Stimulated activated CD4-positive, alpha-beta T cell treated with anti-CD3 and anti-CD28 coated beads, TNF-alpha, amount 100 ng/mL, for 4 hours (primary cell): ENCODE measurements at places on chromosomes 1 and 21.

- no peak for DNase-seq
Measured at GRCh38 chr1:160049101-160049500, 17.3 kb upstream of the PIGM start.

GRCh38 chr1:155313261-155313660 is 4.6 kb downstream of the FDPS start:
- DNase-seq, result no peak

DNA sequence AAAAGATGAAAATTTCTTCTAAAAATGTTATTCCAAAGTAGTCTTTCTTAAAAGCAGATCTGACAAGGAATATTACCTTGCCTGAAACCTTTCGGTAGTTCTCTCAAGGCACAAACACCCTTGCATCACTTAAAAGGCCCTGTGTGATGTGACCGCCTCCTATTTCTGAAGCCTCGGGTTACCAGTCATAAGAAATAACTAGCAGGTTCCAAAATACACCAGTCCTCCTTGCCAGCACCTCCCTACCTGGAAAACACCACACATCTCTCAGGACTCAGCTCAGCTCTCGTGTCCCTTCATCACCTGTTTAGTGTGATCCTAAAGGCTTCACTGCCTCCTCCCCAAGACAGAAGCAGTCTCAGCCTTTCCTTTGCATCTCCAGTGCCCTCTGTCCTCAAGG is 35.7 kb downstream of the SERBP1 start:
- no peak for DNase-seq

GRCh38 chr1:166836733-166837132 is 2.5 kb upstream of the POGK start:
- no peak for DNase-seq

DNA sequence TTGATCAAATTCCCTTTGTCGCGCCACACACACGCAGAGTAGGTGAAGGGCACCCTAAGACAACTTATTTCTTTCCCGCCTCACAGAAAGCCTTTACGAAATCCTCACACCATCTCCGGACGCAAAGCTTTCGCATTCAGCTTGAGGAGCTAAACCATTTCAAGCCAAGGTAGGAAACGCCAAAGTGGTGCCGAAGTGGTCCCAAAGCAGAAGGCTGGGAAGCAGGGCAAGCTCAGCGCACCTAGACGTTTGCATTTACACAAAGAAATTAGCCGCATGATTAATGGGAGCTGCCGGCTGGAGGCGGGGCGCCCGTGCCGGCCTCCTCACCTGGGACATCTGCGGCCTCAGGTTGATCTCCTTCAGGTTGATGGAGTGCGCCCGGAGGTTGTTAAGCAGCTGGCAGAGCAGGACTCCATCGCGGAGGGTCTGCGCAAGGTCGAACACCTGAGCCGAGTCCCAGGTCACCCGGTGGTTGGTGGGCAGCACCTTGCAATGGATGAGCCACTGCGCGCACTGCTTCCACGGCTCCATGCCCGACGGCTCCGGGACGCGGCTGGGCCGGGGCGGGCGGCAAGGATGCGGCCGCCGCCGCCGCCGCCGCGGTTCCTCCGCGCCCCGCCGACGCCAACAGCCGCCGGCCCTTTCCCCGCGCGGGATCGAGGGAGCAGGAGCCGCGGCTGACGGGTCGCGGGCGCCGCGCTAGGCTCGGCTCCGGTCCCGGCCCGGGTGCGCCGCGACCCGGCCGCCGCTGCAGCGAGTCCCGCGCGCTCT is 457 bp downstream of the VAV3 start:
- peak; percentile 5 for DNase-seq

- no peak for DNase-seq
Measured at GRCh38 chr1:40575336-40575735, 43.9 kb downstream of the ZNF684 start.

DNA sequence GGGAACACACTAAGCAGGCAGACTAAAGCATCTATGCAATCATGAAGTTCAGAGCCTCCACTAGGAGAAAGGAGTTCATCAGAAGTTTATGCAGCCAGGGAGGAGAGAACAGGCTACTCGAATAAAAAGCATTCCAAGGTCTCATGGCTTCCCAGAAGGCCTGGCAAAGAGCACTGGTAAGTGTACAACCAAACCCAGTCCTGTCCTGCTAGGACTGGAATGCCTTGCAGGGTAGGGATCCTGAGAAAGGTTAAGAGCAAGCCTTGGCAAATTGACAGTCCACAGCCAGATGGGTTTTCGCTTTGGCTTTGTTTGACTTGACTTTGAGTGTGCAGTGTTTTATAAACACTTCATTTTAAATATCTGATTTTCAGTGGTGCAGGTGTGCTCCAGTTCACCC is 133.6 kb upstream of the ATP1B1 start:
- no peak for DNase-seq

GRCh38 chr1:211667065-211667617 is 8.3 kb downstream of the NEK2 start:
- DNase-seq, result no peak

DNA sequence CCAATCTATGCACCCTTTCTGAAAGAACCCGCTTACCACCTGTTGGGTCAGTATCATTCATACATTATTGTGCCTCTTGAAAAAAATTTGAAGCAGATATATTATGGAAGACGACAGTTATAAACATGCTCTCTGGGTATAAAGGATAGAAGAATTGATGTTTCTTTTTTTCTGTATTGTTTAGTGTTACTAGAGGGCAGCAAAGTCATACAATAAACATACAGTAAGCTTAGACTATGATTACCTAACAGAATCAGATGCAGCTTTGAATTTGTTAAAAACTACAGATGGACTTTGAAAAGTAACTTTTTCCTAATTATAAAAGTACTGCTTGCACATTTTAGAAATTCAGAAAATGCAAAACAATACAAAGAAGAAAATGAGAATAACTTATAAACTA is 11.1 kb upstream of the PAXBP1 start:
- no peak for DNase-seq

DNA sequence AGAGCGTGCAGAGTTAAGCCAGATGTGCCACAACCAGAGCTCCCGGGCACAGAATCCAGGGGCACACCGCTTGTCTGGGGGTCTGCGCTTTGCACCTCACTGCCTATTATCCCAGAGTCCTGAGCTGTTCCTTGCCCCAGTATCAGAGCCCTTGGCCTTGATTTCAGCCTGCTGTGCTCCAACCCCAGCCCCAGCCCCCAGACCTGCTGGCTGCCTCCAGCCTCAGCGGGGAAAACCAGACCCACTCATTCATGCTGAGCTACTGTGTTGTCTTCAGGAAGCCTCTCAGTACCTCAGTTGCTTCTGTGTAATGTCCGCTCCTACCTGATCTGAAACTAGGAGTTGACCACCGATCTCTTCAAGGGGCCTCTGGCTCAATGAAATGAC is 1.1 kb downstream of the IKBKE start:
- DNase-seq, result no peak

- no peak for DNase-seq
Measured at GRCh38 chr1:165512816-165513215, 31.0 kb upstream of the LRRC52 start.

- no peak for DNase-seq
Measured at GRCh38 chr1:23814016-23814415, 11.2 kb downstream of the HMGCL start.

DNA sequence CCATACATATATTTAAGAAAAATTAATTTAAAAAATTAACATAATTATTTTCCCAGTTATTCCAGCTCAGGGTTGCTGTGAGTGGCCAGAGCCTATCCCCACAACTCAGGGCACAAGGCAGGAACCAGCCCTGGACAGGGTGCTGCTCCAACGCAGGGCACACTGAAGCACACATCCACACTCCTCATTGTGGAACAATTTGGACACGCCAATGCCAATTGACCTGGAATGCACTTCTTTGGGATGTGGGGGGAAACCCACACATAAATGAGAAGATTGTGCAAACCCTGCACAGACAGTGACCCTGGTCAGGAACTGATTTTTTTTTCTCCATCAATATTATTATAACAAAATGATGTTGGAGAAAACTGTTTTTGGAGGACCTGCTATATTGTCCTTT is 23.4 kb downstream of the SAMSN1 start:
- no peak for DNase-seq

DNA sequence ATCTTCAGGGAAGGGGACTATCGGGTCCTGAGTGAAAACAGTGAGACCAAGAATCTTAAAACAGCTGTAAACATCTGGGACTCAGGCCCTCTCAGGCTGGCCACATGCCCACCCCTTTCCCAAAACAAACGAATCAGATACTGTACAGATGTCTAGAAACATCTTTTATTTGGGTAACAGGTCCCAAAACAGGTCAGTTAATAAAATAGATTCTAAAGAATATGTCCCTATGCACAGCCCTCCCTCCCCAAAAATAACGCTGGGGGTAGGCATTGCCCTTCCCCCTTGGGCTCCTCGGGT is 499 bp upstream of the CRTC2 start:
- no peak for DNase-seq

DNA sequence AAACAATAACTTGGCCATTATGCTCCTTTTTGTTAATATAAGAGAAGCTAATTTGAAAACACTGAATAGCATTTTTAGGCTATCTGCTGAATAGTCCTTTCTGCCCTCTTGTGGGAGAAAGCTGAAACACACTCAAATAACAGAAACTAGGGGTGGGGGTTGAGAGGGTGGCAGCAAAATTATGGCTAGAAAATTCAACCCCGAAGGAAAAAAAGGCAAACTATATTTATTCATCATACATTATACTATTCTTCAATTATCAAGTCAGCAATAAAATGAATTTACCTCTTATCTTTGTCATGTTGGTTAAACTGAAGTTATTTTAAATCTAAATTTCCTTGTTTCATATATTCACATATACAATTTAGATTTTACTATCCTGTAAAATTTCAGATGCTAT is 255.9 kb downstream of the FAF1 start:
- no peak for DNase-seq

DNA sequence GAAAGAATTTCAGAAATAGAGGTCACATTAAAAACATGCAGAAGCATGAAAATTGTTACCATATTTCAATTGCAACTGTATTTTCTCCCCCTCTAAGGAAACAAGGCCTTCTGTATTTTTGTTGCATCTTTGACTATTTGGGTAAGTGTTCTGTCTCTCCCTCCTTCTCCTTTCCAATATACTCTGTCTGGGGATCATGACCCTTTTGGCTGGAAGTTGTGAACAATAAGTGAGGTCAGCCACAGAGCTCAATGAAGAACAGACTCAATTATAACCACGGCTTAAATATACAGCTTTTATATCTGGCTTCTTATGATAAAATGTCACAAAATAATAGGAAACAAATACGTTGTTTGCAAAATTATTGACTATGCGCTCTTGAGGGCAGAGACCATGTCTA is 47.1 kb downstream of the SPAG17 start:
- DNase-seq, result no peak

DNA sequence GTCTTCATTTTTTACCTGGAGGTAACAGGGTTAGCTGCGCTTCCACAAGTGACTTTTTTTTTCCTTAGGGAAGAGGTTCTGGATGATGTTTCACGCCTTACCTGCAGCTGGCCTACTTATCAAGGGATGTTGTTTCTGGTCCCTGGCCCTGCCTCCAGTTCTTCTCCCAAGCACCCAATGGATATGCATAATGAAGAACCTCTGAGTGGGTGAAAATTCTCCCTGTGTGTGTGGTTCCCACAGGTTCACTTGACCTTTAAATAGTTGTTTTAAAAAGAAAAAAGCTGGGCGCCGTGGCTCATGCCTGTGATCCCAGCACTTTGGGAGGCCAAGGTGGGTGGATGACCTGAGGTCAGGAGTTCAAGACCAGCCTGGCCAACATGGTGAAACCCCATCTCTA is 31.8 kb upstream of the DPT start:
- no peak for DNase-seq

DNA sequence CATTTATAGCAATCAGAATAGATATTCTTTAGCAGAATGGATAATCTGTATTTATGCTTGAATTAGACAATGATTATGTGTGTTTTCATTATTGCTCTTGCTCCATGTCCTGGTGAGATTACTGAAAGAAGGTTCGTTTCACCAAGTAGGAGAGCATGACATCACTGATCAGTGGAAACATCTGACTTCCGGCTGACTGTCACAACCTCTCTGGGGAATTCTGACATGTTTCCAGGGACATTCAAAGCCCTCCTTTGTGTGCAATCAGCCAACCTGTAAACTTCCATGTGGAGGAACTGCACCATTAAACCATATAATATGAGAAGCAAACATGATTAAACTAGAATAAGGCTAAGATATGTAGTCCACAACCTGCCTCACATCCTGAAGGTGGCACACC is 424.8 kb upstream of the ADGRL4 start:
- DNase-seq, result no peak

DNA sequence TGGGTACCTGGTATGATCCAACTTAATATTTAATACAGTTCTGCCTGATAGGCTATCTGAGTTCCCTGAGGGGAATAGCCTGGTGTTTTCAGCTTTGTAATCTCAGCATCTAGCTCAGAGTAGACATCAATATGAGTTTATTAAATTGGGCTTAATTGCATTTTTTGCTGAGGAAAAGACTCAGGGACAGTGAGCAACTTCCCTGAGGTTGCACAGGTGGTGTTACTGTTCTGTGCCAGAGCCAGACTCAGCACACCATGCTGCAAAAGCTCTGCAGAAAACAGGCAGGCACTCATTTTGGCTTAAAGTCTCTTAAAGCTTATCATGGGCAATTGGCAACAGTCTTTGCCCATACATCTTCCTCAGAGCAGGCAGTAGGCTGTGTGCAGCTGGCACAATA is 90.5 kb upstream of the JUN start:
- no peak for DNase-seq

GRCh38 chr1:168627370-168627769 is 51.0 kb downstream of the XCL1 start:
- DNase-seq, result no peak

DNA sequence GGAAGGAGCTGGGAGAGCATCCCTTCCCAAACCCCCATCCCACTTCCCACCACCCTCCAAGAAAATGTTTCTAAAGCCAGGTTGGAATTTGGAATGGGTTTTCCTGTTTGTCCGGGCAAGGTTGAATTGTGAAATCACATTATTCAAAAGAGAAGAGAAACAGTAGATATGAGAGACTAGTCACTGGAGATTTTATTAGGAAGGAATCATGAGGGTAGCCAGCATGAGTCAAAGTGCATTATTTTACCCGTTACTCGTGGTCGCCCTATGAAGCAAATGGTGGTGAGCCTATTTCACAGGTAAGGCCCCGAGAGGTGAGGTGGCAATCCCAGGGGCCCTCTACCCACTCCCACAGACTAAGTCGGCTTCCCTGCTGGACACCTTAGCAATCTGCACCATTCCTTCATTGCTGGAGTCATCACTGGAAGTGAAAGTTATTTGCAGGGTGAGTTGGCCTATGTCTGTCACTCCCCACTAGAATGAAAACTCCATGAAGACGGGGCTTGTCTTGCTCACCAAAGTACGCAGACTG is 52.8 kb downstream of the TOMM20 start:
- DNase-seq, result no peak

GRCh38 chr1:1540818-1541628 is 599 bp upstream of the TMEM240 start:
- no peak for DNase-seq

DNA sequence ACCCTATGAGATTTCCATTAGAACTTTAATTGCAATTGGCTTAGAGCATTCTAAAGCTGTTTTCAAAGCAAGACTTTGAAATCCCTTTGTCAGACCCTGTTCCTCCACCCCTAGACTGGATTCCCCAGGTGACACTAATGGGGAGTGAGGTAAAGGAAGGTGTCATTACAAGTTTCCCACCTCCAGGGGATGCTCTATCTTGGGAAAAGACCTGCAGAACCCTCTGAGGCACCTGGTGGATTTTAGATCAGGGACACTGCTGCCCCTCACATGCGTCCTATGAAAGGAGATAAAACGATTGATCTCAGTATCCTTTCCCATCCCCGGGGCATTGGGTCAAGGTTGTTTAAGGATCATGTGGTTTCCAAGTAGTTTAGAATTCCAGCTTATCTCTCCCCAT is 80.3 kb upstream of the RGS4 start:
- no peak for DNase-seq

GRCh38 chr1:223242382-223242955 is 99.4 kb upstream of the TLR5 start:
- DNase-seq, result no peak
